ENCODE measurements at places on chromosomes 16 and 17. TPM values are rescaled to one million over a fixed set of nuclear protein-coding genes. Genes with fewer than 3 reads are reported as not detected.

DNA sequence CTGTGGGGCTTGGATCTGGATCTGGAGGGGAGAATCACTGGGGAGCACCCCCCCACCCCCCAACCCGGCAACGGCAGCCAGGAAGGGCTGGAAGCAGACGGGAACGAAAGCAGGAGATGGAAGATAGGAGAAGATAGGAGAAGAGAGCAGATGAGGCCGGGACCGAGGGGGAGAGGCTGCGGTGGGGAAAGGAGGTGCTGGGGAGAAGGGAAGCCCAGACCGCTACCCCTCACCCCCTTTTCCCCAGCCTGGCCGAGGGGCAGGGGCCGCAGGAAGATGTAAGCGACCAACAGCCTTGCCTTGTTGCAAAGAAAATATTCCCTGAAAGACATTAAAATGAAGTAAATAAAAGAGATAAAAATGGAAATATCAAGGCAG is 26.8 kb upstream of the CBFA2T3 start:
- DNase-seq = no peak

GRCh38 chr16:53601961-53602360 is 99.0 kb upstream of the AKTIP start:
- no peak for DNase-seq

SMIM36 gene
- total RNA-seq = not detected

DNA sequence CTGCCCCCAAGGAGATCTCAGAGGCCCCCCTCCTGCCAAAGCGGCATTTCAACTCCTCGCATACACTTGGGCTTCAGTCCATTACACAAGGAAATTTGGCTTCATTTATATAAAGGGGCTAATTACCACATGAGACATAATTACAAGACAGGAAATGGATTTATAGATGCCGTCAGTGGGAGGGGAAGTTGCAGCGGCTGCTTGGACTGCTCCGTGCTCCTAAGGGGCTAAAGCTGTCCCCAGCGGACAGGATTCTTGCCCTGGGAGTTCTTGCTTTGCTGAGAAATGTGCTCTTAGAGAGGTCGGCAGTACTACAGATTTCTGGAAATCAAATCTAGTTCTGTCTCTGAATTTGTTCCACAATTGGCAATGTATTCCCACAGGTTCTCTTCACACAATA is 57.2 kb upstream of the NLK start:
- no peak for DNase-seq

DNA sequence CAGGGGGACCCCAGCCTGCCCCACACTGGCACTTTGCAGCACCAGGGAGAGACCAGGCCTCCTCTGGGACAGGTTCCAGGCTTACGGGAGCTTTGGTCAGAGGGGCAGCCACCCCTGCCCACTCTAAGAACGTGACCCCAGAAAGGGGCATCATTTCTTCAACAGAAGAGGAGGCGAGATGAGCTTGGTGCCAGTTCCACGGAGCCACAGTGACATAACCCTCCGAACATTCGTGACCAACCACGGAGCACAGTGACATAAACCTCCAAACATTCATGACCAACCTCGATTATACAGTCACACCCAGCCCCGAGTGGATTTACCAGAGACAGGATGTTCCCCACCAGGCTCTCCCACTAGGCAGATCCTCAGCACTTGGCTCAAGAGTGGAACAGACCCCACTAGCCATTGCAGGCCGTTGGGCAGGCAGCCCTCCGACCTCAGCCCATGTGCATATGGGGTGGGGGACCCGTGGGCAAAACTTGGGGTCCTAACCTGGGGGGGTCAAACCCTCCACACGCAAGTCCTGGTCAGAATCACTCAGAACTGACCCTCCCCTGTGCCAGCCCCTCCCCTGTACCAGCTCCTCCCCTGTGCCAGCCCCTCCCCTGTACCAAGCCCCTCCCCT is 112.9 kb downstream of the METRNL start:
- no peak for DNase-seq

GRCh38 chr16:66508248-66508913 is 41.5 kb downstream of the TK2 start:
- peak; percentile 84 for DNase-seq

RNF112 gene
- 0.20 TPM for total RNA-seq

TM4SF5 gene
- not detected for total RNA-seq

GRCh38 chr17:56629531-56630075 is 36.1 kb downstream of the NOG start:
- no peak for DNase-seq

- no peak for DNase-seq
These were observed 11.9 kb upstream of the RASD1 start for GRCh38 chr17:17508019-17508535.

- DNase-seq = no peak
These were observed 754 bp upstream of the NOXO1 start for GRCh38 chr16:1982013-1982433.

GRCh38 chr17:57957886-57958285 is 2.7 kb upstream of the CUEDC1 start:
- no peak for DNase-seq

GRCh38 chr17:39393736-39394135 is 7.7 kb downstream of the FBXL20 start:
- no peak for DNase-seq

DNA sequence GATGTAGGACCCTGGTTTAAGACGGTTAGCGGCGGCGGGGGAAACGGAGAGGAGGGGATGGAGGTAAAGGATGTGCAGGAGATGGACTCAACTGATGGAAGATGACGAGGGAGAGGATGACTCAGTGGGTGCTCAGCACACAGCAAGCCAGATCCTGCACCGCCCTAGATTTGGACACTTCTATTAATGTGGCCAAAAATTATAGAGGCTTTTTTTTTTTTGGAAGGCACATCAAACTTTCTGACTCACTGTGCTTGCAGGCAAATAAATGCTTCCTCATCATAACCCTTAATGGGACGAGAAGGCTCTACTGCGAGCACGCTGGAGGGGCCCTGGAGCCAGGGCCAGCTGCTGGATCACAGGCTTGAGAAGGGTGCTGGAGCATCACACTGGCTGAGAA is 36.0 kb downstream of the RTN4RL1 start:
- no peak for DNase-seq

SDR42E1 gene
- not detected for total RNA-seq

- no peak for DNase-seq
These were observed 49.8 kb downstream of the IRX3 start for GRCh38 chr16:54236773-54237172.

- peak; percentile 30 for DNase-seq
These were observed 44.1 kb upstream of the SEC14L1 start for GRCh38 chr17:77096570-77097214.

DNA sequence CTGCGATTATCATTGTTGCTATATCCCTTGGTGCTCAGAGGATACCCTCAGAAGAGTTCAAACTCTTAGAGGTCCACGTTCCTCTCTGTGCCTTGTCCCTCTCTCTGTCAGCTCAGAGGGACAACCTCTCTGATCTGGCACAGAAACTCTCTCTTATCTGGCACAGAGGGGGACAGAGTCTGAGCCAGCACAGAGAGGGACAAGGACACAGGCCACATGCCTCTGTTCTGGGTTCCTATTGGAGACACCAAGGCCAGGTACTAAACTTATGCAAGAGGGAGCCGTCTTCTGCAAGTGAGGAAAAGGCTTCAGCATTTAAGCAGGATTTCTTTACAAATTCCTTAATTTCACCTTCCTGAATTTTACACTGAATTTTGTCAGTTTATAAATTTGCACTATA is 565.2 kb downstream of the TOX3 start:
- DNase-seq = no peak

BCL6B gene
- not detected for total RNA-seq

KRT25 gene
- not detected for total RNA-seq

DNA sequence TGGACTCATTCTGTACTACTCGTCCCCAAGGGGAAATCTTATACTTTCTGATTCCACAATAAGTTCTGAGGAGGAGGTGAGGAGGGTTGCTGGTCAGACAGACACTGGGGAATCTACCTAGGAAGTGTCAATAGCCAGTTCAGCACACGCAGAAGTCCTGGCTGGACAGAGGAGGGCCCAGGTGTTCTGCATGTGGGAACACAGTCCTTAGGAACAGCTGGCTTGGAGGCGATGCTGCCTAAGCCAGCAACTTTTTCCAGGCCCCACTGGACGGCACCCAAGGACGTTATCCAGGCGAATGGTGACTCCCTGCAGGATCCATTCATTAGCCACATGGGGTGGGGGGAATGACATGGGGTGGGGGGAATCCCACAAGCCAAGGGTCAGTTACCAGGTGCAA is 29.9 kb upstream of the WFIKKN2 start:
- DNase-seq = no peak

GRCh38 chr16:27920391-27920891 is 143.1 kb downstream of the GSG1L start:
- DNase-seq = no peak

- DNase-seq = no peak
These were observed 18.2 kb upstream of the ROGDI start for GRCh38 chr16:4820652-4821051.
